GM04503 (cell line): ENCODE measurements at places on chromosomes 1 and 21.

DNA sequence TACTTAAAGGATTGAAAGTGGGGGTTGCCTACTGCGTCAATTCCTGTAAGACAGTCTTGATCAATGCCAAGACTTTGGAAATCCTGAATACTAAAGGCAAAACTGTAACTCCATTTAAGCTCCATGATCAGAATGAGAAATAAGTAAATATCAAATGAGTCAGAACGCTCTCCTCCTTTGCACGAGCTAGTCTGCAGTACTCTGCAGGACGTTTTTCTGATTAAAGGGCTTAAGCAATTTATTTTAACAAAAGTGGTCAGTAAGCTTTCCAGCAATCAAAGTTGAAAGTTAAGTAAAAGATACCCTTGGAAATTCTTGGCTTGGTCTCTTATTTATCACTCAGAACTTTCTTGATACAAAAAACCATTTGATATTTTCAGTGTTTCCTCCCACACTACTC lies 35.7 kb upstream of the ARHGAP29 start:
- DNase-seq, result no peak

- DNase-seq, result no peak
These were observed 46.7 kb upstream of the PTBP2 start for GRCh38 chr1:96674915-96675314.

DNA sequence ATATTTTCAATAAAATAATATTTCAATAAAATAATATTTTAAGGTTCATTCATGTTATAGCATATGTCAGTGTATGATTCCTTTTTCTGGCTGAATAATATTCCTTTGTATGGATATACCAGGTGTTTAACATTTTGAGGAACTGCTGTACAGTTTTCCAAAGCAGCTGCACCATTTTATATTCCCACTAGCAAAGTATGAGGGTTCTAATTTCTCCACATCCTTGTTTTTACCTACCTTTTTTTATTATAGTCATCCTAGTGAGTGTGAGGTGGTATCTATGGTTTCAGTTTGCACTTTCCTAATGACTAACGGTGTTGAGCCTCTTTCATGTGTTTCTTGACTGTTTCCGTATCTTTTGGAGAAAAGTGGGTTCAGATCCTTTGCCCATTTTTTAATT lies 5.2 kb downstream of the DEGS1 start:
- no peak for DNase-seq

DNA sequence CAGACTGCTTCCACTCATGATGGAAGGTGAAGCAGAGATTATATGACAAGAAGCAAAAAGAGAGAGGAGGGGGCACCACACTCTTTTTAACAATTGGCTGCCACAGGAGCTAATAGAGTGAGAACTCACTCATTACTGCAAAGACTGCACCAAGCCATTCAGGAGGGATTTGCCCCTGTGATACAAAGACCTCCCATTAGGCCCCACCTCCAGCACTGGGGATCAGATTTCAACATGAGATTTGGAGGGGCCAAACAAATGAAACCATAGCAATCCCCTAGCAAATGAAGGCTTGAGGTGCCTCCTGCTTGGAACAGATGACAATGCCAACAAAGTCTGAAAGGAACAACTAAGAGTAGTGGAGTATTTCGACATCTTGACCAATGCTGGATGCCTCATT lies 122.5 kb upstream of the COA6 start:
- DNase-seq, result no peak

- no peak for DNase-seq
These were observed 11.4 kb downstream of the AGMAT start for GRCh38 chr1:15573477-15573876.

GRCh38 chr1:212162635-212163034 lies 122.6 kb upstream of the PPP2R5A start:
- no peak for DNase-seq
